ENCODE measurements at places on chromosomes 13 and 19. TPM values are rescaled to one million over a fixed set of nuclear protein-coding genes. Genes with fewer than 3 reads are reported as not detected.

DNA sequence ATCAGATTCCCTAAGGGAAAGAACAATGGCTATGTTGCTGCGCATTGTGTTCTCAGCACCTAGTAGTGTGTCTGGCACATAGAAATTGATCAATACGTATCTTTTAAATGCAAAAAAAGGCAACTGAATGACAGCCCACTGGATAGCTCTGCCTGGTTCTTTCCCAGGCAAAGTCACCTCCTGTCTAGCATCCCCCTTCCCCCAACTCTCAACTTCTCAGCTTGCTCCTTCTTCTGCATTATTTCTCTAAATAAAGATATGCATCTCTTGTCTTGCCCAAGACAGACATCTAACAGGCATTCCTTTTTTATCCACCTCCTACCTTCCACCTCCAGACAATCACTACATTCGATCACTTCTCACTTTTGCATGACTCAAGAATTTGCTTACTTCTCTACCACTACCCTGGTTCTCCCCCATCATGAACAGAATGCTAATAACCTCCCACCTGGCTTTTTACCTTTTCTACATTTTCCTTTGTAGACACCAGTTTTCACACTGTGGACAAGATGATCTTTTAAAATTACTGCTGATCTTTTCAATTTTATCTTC, 26.5 kb upstream of the OXGR1 start:
- no peak for DNase-seq

Gene LNX2
- total RNA-seq: 15.8 TPM

Gene ZNF541
- 0.08 TPM for total RNA-seq

Gene OR7C1
- total RNA-seq: 3.3 TPM

DNA sequence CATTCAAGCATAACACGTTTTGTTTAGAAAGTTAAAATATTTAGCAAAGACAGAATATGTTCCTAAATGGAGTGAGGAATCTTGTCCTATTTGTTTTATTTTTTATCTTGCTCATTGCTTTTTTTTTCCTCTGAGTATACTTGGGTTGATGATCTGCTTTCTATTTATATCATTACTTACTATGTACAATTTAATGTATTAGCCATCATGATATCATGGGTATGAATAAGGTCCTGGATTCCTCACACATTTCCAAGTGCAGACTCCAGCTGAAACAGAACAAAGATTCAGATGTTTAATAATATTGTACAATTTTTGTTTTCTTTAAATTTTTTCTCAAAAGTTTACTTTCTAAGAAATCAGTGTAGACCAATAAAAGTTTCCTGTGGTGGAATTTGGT, 388.2 kb downstream of the GPC6 start:
- no peak for DNase-seq

- DNase-seq: no peak
These were observed 38.0 kb downstream of the KCTD4 start for GRCh38 chr13:45162821-45163220.

GRCh38 chr13:62375653-62376052, 960.0 kb upstream of the PCDH20 start:
- no peak for DNase-seq

Gene SLAIN1
- 7.5 TPM for total RNA-seq

Gene UBE2L5
- total RNA-seq: 0.20 TPM

Gene CALR
- total RNA-seq: 284 TPM

Gene HCST
- not detected for total RNA-seq

GRCh38 chr13:42392716-42393572, 121.0 kb downstream of the AKAP11 start:
- no peak for DNase-seq

DNA sequence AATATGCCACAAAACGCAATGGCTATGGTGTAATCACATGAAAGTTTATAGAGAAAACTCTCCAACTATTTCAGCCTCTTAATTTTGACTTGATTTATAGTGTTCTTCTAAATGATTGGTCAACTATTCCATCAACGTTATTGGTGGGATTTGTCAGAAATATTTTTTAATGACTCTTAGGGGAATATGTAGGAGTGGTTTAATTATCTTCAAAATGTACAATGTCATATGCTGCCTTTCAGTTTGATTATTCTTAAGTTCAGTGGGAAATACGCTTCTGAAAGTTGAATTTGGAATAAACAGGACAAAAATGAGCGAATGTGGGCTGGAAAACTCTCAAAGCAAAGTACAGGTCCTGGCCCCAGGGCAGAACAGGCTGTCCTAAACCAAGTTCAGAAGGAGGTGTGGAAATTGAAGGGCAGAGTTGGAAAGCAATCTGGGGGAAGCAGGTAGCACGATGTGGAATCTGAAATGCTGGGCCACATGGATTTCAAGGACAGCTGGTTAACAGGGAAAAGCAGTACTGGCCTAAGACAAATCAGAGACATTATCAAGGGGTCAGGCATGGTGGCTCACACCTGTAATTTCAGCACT, 60.8 kb upstream of the MYCBP2 start:
- no peak for DNase-seq

Gene SIGLEC7
- total RNA-seq: not detected

GRCh38 chr13:60090574-60090973, 73.2 kb downstream of the DIAPH3 start:
- DNase-seq: no peak

Gene ACER1
- 56.9 TPM for total RNA-seq

GRCh38 chr13:20828539-20829364, 55.0 kb upstream of the EEF1AKMT1 start:
- no peak for DNase-seq

DNA sequence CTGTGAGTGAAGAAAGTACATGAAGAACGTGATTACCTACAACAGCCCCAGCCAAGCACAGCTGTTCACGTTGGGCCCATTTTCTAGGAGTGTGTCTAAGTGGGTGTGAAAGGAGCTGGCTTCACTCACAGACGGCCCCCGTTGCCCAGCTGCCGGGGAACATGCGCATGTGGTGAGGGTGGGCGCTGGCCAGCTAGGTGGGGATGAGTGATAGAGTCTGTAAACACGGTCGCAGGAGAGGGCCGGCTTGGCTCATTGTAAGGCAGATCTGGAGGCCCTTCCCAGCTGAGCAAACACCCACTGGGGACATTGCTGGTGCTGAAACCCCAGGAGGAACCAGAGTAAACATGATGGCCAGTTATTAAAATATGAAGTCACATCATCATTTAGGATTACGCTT, 160.5 kb downstream of the TEX29 start:
- no peak for DNase-seq
